HFF-Myc (cell line): ENCODE measurements at places on chromosomes 6 and 20.

GRCh38 chr6:72624557-72625160 lies 2.8 kb downstream of the KCNQ5 start:
- no peak for DNase-seq

- no peak for DNase-seq
Measured at GRCh38 chr6:2656460-2657079, 94.2 kb downstream of the MYLK4 start.

DNA sequence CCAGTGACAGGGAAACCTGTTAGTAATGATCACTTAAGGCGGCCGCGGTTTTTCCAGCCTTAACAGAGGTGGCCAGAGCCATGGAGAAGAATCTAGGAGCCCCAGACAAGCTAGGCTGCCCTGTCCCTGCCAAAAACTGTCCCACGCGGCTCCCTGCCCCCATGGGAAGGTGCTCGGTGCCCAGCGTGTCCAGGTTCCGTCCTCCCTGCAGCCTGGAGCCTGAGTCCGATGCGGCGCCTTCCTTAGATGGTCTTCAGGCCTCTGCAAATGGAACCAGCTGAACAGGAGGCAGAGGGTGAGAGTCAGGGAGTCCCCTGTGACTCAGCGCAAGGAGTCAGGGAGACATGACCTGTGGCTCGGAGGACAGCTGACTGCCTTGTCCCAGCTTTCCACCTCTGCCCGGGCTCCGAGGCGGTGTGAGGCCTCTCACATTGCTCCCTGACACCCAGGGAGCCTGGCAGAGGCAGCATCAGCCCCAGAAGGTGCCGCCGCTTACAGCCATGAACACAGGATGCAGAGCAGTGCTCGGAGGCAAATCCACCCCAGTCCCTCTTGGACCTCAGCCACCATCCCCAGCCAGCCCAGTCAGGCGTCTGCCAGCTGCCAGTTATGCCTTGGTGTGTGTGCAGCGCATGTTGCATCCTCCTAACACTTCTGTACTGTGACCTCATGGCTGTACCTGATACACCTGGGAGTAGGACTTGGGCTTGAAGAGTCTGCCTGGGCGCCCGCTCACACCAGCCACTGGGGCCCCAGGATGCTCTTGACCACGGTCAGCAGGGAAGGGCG lies 377.7 kb downstream of the CDH4 start:
- no peak for DNase-seq

- DNase-seq = peak; percentile 41
Measured at GRCh38 chr6:112298816-112299281, 44.5 kb upstream of the LAMA4 start.

DNA sequence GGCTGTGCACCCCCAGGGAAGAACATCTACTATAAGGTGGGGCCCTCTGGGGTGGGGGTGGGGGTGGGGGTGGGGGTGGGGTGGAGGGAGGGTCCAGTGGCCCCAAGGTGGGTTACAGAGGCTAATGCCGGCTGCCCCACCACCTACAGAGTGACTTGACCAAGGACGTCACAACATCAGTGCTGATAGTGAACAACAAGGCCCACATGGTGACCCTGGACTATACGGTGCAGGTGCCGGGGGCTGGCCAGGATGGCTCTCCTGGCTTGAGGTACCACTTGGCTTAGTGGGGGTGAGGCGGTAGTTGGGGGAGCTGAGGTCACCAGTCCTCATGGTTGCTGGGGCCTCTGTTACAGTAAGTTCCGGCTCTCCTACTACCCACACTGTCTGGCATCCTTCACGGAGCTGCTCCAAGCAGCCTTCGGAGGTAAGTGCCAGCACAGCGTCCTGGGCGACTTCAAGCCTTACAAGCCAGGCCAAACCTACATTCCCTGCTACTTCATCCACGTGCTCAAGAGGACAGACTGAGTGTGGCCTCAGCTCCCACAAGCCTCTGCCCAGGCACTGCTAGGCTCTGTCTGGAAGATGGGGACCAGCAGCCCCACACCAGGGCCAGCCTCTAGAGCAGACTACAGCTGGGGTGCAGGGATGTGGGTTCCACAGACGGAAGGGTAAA lies 2.8 kb downstream of the GNMT start:
- no peak for DNase-seq

DNA sequence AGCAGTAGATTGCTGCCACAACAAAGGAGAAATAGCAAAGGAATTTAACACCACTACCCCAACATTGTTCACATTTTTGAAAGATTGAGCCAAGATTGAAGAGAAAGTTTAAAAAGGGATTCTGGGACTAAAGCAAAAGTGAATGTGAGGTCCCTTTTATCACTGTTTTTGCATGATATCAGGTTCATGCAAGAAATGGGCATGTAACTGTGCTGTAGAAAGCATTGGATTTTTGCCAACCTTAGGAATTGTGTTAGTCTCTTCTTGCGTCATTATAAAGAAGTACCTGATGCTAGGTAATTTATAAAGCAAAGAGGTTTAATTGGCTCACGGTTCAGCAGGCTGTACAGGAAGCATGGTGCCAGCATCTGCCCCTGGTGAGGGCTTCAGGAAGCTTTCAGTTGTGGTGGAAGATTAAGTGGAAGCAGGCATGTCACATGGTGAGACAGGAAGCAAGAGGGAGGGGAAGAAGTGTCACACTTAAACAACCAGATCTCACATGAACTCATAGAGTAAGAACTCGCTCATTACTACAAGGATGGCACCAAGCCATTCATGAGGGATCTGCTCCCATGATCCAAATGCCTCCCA lies 4.6 kb upstream of the GJB7 start:
- peak; percentile 22 for DNase-seq

DNA sequence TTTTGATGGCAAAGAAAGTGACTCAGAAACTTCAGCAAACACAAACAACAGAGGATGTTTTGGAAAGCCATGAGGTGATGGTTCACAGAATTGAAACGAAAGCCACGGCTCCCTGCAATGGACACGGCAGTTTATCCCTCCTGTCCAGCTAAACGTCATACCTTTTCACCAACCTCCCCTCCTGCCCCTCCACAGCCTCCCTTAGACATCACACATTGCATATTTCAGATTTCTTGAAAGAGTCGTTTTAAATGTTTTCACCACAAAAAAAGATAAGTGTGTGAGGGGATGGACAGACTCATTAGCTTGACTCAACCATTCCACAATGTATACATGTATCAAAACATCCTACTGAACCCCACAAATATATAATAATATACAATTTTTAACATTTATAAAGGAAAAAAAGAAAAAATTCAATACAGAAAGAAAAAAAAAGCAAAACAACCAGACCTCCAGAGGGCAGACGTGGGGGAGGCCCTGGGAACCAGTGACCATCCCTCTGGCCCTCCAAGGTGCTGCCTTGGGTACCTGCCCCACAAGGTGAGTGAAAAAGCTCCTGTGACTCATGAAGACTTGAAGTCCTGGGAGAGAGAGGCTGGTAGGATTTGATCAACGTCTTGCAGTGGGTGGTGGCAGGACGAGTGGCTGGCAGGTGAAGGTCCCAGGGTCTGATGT lies 117.2 kb upstream of the THBS2 start:
- DNase-seq = no peak

- DNase-seq = no peak
Measured at GRCh38 chr6:166545156-166546034, 41.1 kb downstream of the RAMACL start.

- DNase-seq = peak; percentile 37
Measured at GRCh38 chr6:23176883-23177282, 607.5 kb downstream of the HDGFL1 start.
